ENCODE measurements at places on chromosomes 13 and 19.

GRCh38 chr19:1396768-1397679 lies 4.3 kb downstream of the GAMT start:
- no peak for DNase-seq

DNA sequence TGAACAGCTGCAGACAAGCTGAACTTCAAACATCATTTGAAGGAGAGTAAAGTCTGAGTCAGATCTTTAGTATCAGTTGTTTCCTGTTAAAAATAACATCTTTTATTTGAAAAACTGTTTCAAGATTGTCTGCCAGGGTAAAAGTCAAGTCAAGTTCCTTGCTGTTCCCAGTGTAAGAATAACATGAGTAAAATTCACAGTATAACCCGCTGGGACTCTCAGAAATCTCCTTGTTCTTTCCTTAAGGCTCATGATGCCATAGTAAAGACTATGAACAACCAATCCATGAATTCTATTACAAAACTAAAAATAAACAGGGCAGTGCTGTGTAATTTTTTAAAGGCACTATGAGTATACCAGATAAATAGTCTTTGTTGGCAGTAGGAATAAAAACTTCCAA lies 112.9 kb downstream of the IRS2 start:
- no peak for DNase-seq

GRCh38 chr19:7818806-7819205 lies 11.2 kb upstream of the EVI5L start:
- no peak for DNase-seq

GRCh38 chr19:1945899-1946298 lies 4.9 kb downstream of the CSNK1G2 start:
- no peak for DNase-seq

DNA sequence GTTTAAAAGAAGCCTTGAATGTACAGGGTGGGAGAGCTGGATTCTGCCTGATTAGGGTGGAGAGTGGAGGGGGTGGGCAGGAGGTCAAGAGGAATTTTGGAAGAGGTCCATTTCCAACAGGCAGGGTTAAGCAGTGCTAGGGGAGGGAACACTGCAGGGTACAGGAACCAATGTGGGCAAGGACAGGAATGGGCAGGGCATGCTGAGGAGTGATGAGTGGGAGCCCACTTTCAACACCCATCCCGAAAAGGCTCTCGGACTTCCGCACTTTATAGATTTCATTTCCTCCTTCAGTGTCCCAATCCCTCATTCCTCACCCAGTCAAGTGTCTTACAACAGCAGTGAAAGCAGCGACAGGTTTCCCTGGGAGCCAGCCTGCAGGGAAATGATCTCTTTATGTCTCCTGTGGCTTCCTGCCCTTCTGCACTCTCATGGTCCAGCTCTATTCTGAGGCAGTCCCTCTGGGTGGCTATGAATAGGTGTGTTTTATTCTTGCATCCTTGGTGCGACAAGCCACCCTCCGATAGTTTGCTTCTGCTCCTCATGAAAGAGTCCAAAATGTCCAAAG lies 50.5 kb upstream of the ZNF507 start:
- DNase-seq: no peak
